ENCODE measurements at places on chromosomes 16 and 17. TPM values are rescaled to one million over a fixed set of nuclear protein-coding genes. Genes with fewer than 3 reads are reported as not detected.

DNA sequence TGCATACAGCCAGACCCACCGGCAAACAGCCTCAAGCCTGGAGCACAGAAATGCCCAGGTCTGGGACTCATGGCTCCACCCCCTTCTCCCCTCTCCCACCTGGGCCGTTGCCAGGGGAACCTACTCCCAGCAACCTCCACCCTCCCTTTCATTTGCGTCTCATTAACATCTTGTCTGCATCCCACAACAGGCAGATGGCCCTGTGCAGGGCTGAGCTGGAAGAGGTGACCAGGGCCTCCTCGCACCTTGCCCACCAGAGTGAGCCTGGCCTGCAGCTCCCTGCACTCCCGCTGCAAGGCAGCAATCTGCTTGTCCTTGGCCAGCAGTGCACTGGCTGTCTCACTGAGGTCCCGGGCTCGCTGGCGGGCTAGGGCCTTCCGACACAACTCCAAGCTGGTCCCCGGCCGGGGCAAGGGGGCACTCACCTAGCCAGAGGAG is 3.3 kb downstream of the TSPOAP1 start:
- no peak for DNase-seq

DNA sequence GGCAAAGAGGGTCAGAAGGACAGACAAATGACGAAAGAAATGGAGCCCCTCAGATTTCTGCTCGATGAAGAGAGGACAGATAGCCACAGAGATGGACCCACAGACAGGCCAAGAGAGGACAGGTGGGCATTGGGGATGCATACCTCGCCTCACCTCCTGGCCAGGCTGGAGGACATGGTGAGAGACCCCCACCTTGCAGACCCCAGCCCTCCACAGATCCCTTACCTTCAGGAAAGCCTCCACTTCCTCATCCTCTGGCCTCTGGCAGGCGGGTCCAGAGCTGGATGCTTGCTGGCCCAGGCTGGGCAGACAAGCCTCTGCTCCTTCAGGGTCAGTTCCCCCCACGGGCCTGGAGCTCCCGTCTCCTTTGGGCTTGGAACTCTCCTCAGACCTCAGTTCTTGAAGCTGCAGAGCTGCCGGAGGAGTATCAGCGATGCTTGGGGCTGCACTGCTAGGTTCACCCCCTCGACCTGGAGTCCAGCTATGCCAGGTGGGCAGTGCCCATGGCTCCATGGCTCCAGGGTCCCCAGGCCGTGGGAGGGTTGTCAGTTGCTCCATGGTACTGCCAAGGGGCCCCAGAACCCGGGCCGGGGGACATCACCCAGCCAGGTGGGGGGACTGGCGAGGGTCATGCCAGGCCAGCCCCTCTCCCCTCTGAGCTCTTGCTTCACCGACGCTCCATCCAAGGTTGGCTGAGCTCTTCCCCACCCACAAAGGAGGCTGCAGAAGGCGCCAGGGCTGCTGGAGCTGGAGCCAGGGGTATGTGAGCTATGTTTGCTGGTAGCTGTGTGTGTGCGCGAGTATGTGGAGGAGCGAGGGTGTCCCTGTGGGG is 1.0 kb downstream of the TSPOAP1 start:
- no peak for DNase-seq

OGFOD3 gene
- 53.4 TPM for total RNA-seq

- DNase-seq: no peak
Measured at GRCh38 chr17:32958418-32958817, 30.5 kb downstream of the TMEM98 start.

- no peak for DNase-seq
Measured at GRCh38 chr16:78392585-78393195, 293.2 kb downstream of the WWOX start.

- DNase-seq: no peak
Measured at GRCh38 chr17:76277300-76278267, 12.4 kb downstream of the UBALD2 start.

DNA sequence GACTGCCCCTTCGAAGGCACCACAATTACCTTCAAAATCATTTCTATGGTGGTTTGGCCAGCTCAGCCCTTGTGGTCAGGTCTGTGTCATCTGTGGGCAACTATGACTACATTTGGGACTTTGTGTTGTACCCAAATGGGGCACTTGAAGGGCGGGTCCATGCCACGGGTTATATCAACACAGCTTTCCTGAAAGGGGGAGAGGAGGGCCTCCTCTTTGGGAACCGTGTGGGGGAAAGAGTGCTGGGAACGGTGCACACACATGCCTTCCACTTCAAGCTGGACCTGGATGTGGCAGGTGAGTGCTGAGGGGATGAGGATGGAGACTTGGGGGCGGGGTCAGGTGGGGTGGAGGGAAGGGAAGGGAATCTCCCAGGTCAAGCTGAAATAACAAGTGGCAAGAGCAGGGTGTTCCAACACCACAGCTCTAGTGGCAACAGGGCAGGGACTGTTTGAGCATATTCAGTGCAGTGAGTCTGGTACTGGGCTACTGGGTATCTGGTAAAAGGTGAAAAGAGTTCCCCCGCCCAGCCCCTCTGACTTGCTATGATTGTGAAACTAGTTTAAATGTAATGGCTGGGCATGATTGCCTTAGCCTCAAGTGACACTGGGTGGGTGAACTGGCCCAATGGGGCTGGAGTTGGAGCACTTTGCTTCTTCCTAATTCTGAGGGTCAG is 1.7 kb downstream of the AOC2 start:
- peak; percentile 65 for DNase-seq

GRCh38 chr16:67865318-67865717 is 7.5 kb upstream of the EDC4 start:
- peak; percentile 52 for DNase-seq

DNA sequence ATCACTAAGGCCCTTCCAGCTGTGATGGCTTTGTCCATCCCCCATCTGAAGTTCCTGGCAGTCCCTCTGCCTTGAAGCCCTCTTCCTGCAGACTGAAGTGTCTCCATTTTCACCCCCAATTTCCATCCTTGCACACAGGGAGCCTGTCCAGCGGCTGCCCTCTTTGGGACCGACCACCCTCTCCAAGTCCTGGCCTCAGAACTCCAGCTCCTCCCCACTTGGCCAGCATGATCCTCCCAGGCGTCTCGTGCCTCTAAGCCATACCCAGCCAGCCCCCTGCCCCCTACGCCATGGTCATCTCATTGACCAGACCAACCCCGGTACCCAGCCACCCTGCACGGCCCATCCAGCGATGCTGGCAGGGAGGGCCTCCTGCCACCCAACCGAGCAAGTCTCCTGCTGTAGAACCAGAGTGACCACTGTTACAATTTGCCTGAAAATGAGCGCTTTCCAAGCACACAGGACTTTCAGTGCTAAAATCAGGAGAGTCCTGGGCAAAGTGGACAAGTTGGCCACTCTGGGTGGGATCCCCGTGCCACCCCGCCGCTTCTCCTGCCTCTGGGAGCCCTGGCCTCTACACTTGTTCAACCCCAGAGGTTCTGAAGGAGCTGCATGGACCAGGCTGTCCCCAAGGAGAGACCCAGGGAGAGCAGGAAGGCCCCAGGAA is 362.0 kb downstream of the SEC14L1 start:
- DNase-seq: no peak

All from myocyte (in vitro differentiated cells).